ENCODE measurements at places on chromosomes 13 and 19. TPM values are rescaled to one million over a fixed set of nuclear protein-coding genes. Genes with fewer than 3 reads are reported as not detected.

The TRMT1 gene
- total RNA-seq, result 13.0 TPM

The TUBB4A gene
- total RNA-seq, result not detected

The DACT3 gene
- 7.3 TPM for total RNA-seq

The GRIK5 gene
- 1.0 TPM for total RNA-seq

The CACNA1A gene
- total RNA-seq, result 0.52 TPM

The ZNF99 gene
- total RNA-seq, result under 0.01 TPM

The SSC5D gene
- 17.7 TPM for total RNA-seq

The ZNF442 gene
- 4.2 TPM for total RNA-seq

The URAD gene
- total RNA-seq, result not detected

The BRME1 gene
- 1.6 TPM for total RNA-seq

The CCDC8 gene
- total RNA-seq, result 67.8 TPM

The PLIN5 gene
- total RNA-seq, result 2.1 TPM

The SELENOW gene
- total RNA-seq, result 450 TPM

The DNAAF3 gene
- total RNA-seq, result not detected

The FXYD3 gene
- not detected for total RNA-seq

The ZNF625 gene
- total RNA-seq, result 7.3 TPM

The KLK11 gene
- total RNA-seq, result not detected

The POU4F1 gene
- total RNA-seq, result 1.6 TPM

The FCER2 gene
- total RNA-seq, result under 0.01 TPM

The C13orf46 gene
- under 0.01 TPM for total RNA-seq

The KLK14 gene
- total RNA-seq, result not detected

The OR7C1 gene
- not detected for total RNA-seq

The MBD3L2 gene
- total RNA-seq, result not detected

The CEACAM4 gene
- total RNA-seq, result 1.0 TPM

The ZNF583 gene
- 8.4 TPM for total RNA-seq

The DCT gene
- total RNA-seq, result under 0.01 TPM

The SLC15A1 gene
- total RNA-seq, result not detected

The ZNF729 gene
- total RNA-seq, result not detected

The DPY19L3 gene
- 19.3 TPM for total RNA-seq

Measured in skeletal muscle tissue (tissue), 5 donors.